NCI-H1417 treated with DMSO at 0.1 percent for 48 hours (cell line): ENCODE measurements at places on chromosomes 1 and 21.

- DNase-seq, result no peak
Observed at GRCh38 chr1:117008656-117009055, 7.1 kb downstream of the CD101 start.

DNA sequence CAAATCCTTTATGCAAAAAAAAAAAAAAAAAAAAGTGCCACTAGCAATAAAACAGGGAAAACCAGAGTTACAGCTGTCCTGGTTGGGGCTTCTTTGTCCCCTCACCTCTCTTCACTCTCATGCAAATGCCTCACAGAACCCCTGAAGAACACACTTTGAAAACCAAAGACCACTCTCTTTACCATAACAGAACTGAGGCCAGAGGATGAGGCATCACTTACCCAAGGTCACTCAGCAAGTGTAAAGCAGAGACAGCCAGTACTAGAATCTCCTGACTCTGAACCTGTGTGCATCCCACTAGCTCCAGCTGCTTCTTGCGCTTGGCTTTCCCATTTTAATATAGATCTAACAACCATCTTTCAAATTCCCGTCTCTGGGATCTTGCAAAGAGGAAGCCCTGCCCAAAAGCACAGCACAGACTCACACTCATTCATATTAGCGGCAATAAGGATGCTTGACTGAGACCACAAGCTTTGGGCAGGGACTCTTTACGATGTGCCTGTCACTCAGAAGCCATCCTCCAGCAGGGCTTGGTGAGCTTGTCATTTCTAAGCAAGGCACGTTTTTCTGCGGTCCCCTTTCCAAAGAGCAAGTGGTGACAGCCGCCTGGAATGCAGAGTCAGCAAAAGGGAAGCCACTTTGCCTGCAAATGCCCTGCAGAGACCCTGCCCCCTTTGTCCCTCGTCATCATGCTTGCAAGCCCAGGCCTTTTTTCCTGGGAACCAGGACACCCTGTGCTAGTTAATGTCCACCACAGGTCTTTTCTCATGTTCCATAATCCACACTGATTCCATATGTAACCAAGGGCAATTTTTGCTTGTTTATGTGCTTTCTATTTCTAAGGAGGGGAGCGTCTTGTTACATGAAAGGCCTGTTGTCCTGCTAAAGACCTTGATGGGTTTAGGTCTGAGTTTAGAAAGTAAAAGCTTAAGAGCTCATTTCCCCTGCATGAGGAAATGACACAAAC lies 76.5 kb upstream of the NFIA start:
- DNase-seq, result no peak

GRCh38 chr1:185595835-185596667 lies 138.1 kb upstream of the HMCN1 start:
- no peak for DNase-seq

GRCh38 chr21:35170244-35170643 lies 121.1 kb upstream of the RUNX1 start:
- DNase-seq, result no peak

DNA sequence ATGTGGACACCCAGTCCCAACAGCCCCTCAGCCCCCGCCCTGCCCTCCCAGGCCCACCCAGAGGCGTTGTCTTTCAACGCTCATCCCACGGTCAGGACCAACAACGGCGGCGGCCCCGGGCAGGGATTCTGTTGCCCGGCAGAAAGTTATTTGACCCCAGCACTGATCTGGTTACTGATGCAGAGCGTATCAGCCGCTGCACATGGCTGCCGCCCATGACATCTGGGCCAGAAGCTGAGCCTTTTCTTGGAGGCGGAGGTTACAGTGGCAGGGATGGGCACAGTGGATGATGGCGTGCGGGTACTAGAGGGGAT lies 127.1 kb upstream of the ARHGEF16 start:
- no peak for DNase-seq

DNA sequence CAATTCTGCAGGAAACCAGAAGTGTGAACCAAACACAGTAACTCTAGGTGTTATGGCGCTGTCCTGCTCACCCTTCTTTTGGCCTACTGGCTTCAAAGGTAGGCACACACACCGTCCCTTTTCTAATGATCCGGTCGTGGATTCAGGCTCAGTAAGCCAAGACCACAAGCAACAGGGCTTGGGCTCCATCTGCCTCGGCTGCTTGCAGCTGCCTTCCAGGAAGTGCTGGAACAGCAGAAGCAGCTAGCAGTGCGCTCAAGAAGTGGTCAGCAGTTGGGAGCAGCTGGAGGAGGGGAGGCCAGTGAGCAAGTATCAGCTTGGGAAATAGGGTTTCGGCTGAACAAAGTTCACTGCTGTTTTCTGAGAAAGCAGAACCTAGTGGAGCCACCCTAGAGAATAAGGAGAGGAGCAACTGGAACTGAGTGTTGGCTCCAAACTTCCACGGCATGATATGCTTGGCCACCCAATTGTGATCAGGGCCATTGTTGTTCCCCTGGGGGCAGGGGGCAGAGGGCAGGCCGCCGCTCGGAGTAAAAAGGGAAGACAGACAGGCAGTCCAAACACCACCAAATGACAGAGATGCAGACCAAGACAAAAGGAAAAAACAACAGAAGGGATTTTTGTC lies 173.4 kb downstream of the TOMM20 start:
- DNase-seq, result no peak

DNA sequence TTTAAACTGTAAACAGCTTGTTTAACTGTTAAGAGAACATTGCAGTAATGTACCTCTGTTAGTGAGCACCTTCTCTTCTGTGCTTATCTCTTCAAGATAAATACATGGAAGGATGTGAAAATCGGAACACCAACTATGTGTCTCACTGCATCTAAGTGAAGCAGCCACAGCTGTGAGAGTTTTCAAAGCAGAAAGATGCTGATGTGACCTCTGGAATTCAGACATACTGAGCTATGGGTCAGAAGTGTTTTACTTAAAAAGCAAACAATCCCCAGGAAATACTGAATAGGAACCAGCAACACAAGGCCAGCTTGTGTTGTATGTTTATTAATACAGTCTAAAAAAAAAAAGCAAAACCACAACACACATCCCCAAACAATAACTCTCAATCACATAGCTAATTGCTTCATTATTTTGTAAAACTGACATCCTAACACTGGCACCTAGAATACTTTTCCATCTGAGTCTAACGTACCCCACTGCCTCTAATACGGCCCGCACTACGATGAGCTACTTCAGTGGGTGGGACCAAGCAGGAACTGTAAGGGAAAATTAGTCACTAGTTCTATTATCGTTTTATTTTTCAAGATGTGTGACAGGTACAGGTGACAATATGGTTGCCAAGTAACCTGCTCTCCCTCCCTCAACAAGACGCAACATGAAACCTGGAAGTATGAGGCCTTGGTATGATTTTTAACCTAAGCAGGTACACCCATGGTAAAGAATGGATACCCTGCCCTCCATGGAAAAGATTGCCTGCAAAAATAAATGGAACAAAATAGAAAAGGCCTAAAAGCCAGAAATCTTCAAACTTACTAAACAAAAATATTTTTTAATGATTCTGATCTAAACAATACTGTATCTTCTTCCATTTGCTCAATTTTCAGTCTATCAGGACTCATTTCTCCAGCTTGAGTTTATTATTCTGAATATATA lies 13.9 kb downstream of the ERRFI1 start:
- no peak for DNase-seq
